Germinal center (tissue), 1 donor: ENCODE measurements at places on chromosomes 5 and 9.

- DNase-seq = no peak
Measured at GRCh38 chr9:72827950-72828731, 124.7 kb downstream of the ALDH1A1 start.

DNA sequence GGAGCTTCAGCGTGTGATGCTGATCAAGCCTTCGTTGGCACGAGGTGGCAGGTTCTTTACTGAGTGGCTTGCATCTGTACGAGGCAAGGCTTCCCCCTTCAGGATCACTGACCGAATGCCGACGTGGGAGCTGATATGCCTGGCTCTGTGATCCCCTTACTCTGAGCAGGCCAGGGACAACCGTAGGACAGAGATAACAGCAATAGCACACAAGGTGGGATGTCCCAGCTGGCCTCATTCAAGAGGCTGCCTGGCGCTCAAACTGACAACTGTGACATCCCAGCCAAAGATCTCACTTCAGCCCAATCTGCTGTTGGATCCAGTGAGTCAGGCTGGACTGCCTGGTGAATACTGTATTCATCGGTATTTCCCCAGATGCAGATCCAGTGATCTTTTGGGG is 199.4 kb upstream of the PANK3 start:
- DNase-seq = no peak

- no peak for DNase-seq
Measured at GRCh38 chr9:98327249-98327561, 71.8 kb upstream of the TBC1D2 start.

DNA sequence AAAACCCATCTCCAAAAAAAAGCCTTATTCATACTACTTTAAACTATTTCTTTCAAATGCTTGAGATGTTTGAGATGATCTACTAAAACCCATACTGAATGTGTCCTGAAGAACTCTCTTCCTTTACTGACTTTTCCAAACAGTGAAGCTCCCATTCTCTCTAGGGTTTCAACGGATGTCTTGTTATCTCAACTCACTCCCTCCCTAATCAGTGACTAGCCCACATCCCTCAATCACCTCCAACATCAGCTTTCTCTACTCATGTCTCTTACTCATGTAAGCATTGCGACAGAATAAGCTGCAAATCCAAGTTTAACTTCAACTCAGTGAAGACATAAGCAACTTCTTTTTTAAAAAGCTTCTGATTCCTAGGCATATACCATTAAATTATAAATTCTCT is 42.1 kb downstream of the WDR41 start:
- DNase-seq = no peak

DNA sequence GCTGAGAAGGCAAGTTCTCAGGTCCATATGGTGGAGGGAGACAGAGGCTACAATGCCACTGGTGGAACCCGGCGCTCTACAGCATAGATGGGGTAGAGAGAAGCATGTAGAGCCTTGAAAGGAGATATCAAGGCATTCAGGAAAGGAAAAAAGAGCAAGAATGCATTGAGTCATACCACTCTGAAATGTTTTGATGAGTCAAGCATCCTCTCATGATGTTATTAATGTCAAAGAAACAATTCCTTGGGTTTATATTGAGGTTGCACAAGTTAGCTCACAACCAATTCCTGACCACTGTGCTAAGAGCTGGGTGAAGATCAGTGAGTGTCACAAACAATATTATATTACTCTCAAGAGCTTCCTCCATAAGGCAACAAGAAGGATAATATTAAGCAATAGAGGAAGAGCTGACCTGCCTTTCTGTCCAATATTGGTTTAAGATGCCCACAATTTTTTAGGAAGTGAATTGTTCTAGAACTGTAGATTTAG is 178.0 kb downstream of the RFK start:
- DNase-seq = no peak

GRCh38 chr9:111467778-111468367 is 16.3 kb downstream of the ECPAS start:
- DNase-seq = no peak

- DNase-seq = no peak
Measured at GRCh38 chr9:32385152-32385884, 875 bp downstream of the ACO1 start.

- no peak for DNase-seq
Measured at GRCh38 chr5:139667730-139668063, 19.5 kb downstream of the CXXC5 start.

GRCh38 chr5:97635553-97635952 is 452.5 kb upstream of the RIOK2 start:
- DNase-seq = no peak

GRCh38 chr5:50439221-50439620 is 1.9 kb downstream of the EMB start:
- no peak for DNase-seq

- no peak for DNase-seq
Measured at GRCh38 chr5:55985181-55985580, 9.6 kb downstream of the IL6ST start.

GRCh38 chr5:76701298-76701697 is 14.6 kb upstream of the F2R start:
- DNase-seq = no peak

DNA sequence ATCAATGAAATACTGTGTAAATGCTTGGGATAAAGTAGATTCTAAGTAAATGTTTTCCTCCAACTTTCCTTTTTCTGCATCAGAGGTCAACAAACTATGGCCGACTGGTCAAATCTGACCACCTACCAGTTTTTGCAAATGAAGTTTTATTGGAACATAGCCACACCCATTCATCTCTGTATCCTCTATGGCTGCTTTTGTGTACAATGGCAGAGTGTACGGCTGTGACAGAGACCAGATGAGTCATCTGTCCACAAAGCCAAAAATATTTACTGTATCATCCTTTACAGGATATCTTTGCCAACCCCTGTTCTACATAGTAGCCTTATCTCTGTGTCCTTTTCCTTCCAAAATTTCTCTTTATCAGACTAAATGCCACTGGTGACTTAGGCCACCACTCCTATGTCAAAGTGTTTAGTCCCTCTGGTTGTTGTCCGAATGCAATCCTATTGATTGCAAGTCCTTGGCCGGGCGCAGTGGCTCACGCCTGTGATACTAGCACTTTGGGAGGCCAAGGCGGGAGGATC is 218.4 kb upstream of the KLF4 start:
- no peak for DNase-seq

- DNase-seq = no peak
Measured at GRCh38 chr5:72587661-72588308, 80.6 kb upstream of the ZNF366 start.

GRCh38 chr9:128587453-128587852 is 35.1 kb downstream of the SPTAN1 start:
- no peak for DNase-seq

DNA sequence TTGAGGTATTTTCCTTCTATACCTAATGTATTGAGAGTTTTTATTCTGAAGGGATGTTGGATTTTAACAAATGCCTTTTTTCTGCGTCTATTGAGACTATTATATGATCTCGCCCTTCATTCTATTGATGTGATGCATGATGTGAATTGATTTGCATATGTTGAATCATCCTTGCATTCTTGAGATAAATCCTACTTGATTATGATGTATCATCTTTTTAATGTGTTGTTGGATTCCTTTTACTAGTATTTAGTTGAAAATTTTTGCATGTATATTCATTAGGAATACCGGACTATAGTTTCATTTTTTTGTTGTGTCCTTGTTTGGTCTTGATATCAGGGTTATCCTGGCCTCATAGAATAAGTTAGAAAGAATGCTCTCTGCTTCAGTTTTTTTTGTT is 169.7 kb downstream of the NPR3 start:
- no peak for DNase-seq

DNA sequence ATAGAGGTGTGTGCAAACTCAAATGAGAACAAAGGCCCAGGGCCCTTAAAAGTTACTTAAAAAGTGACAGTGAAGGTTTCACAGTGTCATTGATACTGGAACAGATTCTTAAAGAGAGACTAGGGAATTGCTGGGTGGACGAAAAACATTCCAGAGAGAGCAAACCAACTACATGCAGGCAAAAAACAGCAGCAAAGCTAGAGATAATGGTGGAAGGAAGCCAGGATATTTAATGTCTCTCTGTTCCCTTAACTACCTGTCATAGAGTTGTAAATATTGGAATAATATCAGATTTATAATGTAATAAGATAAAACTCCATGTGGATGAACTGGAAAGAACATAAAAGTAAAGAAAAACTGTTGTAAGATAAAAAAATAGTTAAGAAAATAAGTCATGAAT is 508.6 kb downstream of the TAF11L14 start:
- DNase-seq = no peak

DNA sequence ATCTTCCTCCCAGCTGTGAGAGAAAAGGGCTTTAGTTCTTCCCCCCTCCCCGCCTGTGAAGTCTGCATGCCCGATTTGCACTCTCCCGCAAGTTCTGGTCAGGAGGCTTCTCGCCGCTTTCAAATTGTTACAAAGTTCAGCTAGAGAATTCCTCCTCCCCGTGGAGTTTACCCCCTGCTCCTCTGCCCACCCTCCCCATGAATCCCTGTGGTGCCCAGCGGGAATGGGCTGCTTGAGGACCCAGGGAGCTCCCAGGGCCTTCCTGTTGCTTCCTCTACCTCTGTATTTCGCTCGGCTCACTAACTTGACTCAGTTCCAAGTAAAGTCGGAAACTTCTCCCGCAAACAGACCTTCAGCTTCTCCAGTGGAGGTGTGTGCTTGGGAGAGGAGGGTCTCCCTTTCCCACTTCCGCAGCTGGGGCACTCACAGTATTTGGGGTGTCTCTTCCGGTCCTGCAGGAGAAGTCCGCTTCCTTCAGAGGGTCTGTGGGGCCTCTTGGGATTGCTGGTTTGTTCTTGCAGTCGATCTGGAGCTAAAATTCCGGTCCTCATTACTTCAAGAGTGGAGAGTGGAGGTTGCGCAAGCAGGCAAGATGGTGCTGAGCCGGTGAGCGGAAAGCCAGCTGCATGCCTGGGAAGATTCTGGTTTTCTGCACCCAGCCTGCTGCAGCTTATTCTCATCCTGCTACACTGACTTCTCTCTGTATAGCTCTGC is 97.8 kb downstream of the ADAMTS12 start:
- DNase-seq = no peak

GRCh38 chr5:673831-674629 is 19.1 kb downstream of the TPPP start:
- no peak for DNase-seq

GRCh38 chr9:93090091-93090655 is 5.8 kb upstream of the CARD19 start:
- DNase-seq = no peak

DNA sequence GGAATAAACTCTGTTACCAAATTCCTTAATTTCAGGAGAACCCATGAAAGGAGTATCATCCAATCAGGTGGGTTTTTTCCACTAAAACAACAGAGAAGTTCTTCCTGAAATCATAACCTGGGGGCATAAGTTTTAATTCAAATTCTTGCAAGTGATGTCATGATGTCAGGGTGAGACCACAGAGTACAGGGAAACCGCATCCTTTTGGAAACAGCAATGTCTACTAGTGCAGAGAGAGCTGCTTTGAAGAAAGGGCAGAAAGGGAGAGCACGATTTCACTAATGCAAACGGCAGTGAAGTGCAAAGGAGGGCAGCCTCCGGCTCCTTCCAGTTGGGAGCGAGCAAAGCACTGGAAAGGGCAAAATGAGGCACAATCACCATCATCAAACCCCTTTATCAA is 20.6 kb upstream of the CMBL start:
- DNase-seq = no peak

- no peak for DNase-seq
Measured at GRCh38 chr5:139468421-139468931, 2.3 kb upstream of the SMIM33 start.

- DNase-seq = peak; percentile 78
Measured at GRCh38 chr9:113579283-113580040, 115.9 kb downstream of the RGS3 start.

DNA sequence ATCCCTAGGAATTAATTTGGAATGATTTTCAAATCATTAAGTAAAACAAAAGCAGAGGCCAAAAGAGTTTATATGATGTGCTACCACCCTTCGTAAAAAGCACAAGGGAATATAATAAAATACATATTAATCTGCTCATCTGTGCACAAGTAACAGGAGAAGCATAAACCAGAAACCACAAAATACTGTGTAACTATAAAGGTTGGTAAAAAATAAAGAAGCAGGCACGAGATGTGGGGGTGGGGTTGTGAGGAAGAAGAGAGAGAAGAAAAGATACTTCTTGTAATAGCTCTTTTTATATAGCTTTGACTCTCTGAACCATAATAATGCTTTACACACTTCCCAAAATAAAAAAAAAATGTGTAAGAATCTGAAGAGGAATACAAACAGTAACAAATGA is 214.9 kb upstream of the EFNA5 start:
- DNase-seq = no peak

GRCh38 chr9:123663529-123663928 is 266.4 kb downstream of the DENND1A start:
- DNase-seq = no peak

DNA sequence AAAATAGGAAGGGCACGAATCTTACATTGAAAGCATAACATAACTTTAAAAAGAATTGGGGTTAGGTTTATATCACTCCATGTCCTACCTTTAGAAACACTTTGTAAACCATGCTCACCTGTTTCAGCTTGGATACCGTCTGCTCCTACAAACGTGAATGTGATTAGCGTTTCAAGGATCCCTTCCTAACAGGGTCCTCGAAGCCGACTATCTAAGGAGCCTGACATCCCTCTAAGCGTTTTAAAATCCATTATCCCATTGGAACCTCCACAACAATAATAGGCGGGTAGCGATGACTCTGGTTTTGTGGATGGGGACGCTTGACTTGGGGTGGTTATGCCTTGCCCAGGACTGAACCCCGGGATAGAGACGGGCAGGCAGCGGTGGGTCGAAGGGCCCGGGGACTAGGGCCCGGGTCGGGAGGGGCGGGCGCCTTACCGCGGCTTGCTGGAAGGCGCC is 937 bp downstream of the SVEP1 start:
- DNase-seq = no peak

DNA sequence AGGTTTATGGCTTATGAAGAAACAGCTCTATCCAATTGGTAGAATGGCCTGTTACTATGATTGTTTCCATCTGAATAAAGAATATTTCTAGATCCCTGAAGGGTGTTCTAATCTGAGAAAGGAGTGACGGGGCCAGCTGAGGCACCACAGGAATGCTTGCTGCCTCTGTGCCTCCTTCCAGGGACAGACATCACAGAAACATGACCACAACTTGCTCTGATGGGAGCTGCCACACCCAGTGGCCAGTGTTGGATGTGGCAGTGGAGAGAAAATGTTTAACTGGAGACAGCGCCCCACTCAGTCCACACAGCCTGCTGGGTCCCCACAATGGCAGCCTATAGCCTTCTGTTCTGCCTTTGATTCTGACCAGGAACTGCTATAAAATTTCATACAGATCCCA is 38.6 kb upstream of the TESK1 start:
- no peak for DNase-seq

GRCh38 chr9:128494746-128495129 is 9.8 kb upstream of the GLE1 start:
- DNase-seq = no peak

DNA sequence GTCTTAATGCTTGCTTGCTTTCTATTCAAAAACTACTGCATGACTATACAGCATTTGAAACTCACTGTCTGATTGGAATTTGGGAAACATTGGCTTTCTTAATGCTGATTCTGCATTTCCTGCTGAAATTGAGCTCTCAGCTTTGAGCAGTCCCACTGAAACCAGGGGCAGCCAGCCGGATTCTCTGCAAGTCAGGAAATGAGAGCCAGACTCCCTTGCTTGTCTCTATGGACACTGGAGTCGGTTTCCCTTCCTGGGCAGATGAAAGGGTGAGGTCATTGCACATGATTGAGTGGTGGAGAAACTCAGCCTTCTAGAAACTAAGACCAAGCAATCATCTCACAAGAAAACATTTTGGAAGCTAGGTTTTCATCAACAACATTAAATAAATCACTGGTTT is 119.7 kb upstream of the SPATA31C2 start:
- no peak for DNase-seq
